AG08396 (cell line): ENCODE measurements at places on chromosomes 11 and 22.

DNA sequence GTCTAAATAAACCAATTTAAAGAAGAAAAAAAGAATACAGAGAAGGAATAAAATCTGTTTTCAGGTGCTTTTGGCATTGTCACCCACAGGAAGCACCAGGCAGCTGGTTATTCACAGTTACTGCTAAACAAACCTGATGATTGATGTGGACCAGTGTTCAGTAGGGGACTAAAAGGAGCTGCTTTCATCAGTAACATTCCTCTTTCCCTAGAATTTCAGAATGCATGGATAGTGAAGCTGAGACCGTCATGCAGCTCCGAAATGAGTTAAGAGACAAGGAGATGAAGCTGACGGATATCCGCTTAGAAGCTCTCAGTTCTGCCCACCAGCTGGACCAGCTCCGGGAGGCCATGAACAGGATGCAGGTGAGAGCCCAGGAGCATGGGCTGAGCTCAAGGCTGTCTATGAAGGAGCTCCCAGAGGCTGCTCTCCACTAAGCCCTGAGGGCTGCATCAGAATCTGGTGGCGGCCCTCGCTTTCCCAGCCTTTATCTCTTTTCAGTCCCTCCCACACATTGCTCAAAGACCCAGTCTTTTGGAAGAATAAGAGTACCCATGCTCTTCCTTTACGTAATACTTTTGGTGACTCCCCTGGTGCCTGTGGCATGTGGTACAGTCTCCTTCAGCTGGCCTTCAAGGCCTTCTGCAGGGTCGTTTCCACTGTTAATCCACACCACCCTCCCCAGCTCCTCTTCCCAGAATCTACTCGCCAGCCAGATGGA lies 69.5 kb downstream of the DBX1 start:
- no peak for DNase-seq

- DNase-seq, result no peak
These were observed 395.6 kb downstream of the TENM4 start for GRCh38 chr11:79045018-79045799.

DNA sequence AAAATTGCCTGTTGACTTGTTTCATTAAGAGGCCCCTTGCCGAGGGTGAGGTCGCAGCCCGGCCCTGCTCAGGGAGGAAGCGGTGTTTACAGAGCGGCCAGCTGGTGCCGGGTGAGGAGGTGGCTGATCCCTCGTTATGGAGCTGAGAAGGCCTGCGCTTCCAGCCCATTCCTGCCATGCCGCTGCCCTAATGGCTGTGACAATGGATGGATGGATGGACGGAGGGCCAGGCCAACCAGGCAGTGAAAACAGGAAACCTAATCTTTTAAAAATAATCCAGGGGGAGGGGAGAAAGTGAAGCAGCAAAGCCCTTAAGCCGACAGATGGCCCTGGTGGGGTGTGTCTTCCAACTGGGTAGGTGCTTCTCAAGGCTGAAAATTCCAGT lies 38.5 kb downstream of the BCR start:
- peak; percentile 66 for DNase-seq

DNA sequence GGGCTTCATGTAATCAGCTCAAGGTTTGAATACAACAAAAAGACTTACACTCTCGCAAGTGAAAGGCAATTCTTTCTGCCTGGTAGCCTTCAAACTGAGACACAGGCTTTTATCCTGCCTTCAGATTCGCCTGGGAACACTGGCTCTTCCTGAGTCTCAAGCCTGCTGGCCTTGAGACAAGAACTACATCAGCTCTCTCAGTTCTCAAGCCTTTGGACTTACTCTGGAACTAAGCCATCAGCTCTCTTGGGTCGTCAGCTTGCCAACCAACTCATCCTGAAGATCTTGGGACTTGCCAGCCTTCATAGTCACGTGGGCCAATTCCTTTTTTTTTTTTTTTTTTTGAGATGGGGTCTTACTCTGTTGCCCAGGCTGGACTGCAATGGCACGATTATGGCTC lies 35.7 kb upstream of the LRRC10B start:
- no peak for DNase-seq

- DNase-seq, result peak; percentile 91
These were observed 657 bp upstream of the MAPK8IP2 start for GRCh38 chr22:50599816-50600455.

- DNase-seq, result no peak
These were observed 94.8 kb downstream of the KCNQ1 start for GRCh38 chr11:2539371-2540222.

DNA sequence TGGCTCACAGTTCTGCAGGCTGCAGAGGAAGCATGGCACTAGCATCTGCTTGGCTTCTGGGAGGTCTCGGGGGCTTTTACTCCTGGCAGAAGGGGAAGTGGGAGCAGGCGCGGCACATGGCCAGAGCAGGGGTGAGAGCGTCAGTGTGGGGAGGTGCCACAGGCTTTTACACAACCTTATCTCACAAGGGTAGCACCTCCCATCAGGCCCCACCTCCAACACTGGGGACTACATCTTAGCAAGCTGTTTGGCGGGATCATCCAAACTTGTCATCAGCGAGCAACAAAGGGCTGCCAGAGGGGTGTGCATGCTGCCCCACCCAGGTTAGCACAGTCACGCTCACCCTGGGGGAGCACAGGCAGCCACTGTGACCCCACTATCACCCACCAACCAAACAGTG lies 18.9 kb upstream of the YPEL1 start:
- no peak for DNase-seq

DNA sequence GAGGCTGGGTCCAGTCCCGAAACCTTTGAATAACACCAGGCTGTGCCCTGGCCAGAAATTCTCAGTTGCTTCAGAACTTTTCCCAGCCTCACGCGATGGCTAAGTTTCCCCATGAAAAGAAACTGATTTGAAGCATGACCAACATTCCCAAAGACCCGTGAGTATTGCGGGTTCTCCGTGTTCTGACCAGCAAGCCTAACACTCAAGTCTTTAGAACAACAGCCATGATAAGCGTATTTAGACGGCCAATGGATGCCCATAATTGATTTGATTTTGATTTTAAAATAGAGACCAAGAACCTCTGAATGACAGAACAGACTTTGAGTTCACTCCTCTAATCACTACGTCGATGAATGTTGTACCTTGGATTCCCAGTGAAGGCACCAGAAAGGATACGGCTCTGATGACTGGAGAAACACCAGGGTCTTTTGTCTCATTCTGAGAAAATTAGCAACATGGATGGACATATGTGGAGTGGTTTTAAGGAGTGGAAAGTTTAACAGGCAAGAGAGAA lies 43.9 kb downstream of the ZNF280B start:
- no peak for DNase-seq

GRCh38 chr11:95429376-95429907 lies 198.4 kb upstream of the SESN3 start:
- no peak for DNase-seq

GRCh38 chr11:69302447-69303020 lies 8.6 kb downstream of the MYEOV start:
- DNase-seq, result no peak

DNA sequence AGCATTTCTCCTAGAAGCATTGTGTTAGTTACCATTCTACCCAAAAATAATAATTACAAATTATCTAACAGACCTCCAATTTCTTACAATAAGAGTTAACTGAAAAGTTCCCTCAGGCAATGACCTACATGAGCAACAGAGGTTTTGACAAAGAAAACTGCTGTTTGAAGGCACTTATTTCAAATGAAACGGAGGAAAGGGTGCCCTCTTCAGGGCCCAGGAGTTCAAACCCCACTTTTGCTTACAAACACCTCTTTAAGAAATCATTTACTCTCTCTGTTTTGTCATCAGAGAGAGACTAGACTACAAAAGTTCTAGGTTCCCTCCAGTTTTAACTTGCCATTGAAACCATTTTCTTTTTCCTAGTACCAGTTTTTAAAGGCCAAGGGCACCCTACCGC lies 56.7 kb downstream of the AMBRA1 start:
- no peak for DNase-seq

DNA sequence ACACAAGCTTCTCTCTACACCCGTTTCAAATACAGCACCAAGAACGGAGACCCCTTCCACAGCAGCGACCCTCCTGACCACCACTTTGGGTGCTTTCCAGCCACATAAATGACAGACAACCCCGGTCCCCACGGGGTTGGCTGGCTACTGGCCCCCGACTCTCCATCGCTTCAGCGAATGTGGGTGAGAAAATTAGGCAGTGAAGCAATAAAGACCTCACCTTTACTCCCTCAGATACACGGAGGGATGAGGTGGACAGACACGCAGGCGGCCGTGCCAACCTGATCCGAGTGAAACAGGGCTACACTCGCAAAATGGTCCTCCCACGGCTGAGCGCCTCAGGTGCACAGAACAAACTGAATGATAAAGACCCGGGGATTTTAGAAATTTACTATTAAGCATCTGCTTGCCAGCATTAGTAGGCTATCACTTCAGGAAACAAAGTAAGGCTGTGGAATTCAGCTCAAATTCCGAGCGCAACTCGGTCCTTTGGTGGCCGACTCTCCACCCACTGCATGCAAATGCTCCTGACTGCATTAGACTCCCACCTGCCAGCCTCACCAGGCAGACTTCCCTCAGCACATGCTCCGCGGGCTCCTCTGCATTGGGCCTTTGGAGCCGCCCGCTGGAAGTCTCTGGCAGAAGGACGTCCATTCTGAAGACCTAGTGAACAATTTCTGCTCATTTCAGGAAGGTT lies 12.8 kb upstream of the EFCAB6 start:
- DNase-seq, result no peak

- DNase-seq, result no peak
These were observed 84.7 kb upstream of the TP53I11 start for GRCh38 chr11:45035413-45035812.

DNA sequence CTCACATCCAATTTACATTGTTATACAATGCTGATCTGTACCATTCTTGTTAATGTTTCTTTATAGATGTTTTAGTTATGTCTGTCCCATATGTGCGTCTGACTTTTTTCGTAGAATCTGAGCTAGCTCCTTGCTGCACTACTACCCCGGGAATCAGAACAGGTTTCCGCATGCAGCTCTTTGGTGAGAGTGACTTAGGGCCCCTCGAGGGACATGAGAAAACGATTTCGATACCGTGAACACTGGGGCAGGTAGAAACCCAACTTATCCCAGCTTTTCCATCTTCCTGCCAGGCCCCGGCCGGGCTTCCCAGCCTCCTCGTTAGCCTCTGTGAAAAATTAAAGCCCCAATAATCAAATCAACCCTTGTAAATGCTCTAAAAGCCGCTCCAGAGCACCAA lies 23.4 kb upstream of the PKNOX2 start:
- no peak for DNase-seq

- no peak for DNase-seq
These were observed 27.2 kb upstream of the MS4A8 start for GRCh38 chr11:60672255-60672654.

DNA sequence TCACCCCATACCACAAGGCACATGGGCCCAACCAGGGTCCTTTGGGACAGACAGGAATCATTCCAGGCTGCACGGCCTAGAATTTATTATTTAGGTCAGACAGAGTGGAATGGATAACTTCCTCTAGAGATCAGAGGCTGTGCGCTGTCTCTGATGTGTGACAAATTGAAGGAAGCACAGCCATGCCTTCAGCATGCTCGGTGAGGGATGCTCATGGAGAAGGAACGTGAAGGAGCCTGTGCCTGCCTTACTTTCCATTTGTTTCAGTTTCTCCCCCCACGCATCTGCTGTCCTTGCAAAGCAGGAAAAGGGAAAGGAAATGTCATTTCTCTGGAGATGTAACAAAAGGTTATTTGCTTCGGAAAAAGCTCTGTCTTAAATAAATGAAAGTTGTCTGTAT lies 644.1 kb downstream of the OPCML start:
- DNase-seq, result no peak

DNA sequence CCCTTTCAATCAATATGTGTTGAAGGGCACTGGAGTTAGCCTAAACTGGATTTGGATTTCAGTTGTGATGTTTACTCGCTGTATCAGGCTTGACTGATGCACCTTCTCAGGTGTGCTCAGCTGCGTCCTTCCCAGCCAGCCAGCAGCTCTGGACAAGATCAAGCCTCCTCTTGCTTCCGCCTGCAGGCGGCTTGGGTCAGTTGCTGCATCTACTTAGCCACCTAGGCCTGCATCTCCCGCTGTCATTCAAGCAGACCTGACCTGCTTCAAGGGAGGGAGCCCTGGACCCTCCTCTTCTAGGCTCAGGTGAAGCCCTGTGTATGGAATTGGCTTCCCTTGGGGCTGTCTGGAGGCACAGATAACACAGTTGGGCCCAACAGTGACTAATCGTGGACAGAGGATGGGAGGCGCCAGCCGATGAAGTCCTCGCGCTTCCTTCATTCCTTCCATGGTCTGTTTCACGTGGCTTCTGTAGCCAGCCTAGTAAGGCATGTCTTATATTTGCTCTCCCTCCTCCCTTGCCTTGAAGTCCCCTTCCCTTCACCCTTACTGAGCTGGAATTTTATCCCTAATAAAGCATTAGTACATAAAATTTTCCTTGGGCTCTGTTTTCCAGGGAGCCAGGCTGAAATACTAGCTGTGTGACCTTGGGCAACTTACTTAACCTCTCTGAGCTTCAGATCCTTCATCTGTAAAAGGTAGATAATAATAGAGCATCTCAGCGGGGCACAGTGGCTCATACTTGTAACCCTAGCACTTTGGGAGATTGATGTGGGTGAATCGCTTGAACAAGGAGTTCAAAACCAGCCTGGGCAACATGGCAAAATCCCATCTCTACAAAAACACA lies 2.1 kb upstream of the LHFPL7 start:
- no peak for DNase-seq

DNA sequence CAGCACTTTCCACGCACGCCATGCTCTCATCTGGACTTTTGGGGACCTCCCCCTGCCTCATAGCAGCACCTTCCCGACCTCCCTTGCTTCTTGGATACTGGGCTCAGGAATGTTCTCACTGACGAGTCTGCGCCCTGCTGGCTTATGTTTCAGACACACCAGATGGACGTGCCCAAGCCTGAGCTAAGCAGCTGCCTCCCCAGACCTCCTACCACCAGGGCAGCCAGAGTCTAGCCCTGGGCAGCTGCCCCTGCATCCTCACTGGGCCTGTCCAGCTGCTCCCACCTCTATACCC lies 13.2 kb upstream of the RGL4 start:
- no peak for DNase-seq
